Epithelial cell of proximal tubule (primary cell): ENCODE measurements at places on chromosomes 3 and 15. TPM values are rescaled to one million over a fixed set of nuclear protein-coding genes. Genes with fewer than 3 reads are reported as not detected.

Gene PLSCR4
- 0.36 and 0.63 TPM in 2 replicates for total RNA-seq

Gene MYRIP
- total RNA-seq, result 0.12 and 0.29 TPM in 2 replicates

Gene AMT
- total RNA-seq, result 2.3 and 2.5 TPM in 2 replicates

Gene PRSS50
- total RNA-seq, result not detected in 2 replicates

Gene SLC6A11
- not detected in 2 replicates for total RNA-seq

Gene ABI3BP
- 3.6 TPM in 1 of 2 replicates, not detected in the other for total RNA-seq

Gene SLC27A2
- total RNA-seq, result 6.0 and 6.2 TPM in 2 replicates

Gene RAD54L2
- 9.6 and 12.6 TPM in 2 replicates for total RNA-seq

Gene FILIP1L
- total RNA-seq, result 24.1 and 33.4 TPM in 2 replicates

Gene CELSR3
- total RNA-seq, result 0.87 and 2.5 TPM in 2 replicates

Gene GPR160
- 11.0 and 23.9 TPM in 2 replicates for total RNA-seq

Gene CHRM5
- not detected in 2 replicates for total RNA-seq

Gene KNL1
- 23.9 and 31.3 TPM in 2 replicates for total RNA-seq

Gene CFAP91
- total RNA-seq, result 2.1 and 2.2 TPM in 2 replicates

Gene SAXO2
- 0.12 and 2.2 TPM in 2 replicates for total RNA-seq

Gene CCDC39
- total RNA-seq, result not detected in 2 replicates

Gene RHOV
- total RNA-seq, result 1.7 and 3.1 TPM in 2 replicates

Gene GP9
- not detected in 2 replicates for total RNA-seq

Gene GOLGA8A
- 5.8 and 14.3 TPM in 2 replicates for total RNA-seq

Gene PPP2R3A
- 13.2 and 25.9 TPM in 2 replicates for total RNA-seq

Gene ATP10A
- 13.0 and 13.2 TPM in 2 replicates for total RNA-seq

Gene OR5K2
- not detected in 2 replicates for total RNA-seq

Gene FBXW12
- 0.23 TPM in 1 of 2 replicates, not detected in the other for total RNA-seq

Gene ACOX2
- total RNA-seq, result 0.51 and 1.7 TPM in 2 replicates

Gene LRRC31
- 0.14 TPM in 1 of 2 replicates, not detected in the other for total RNA-seq

Gene PLA2G4B
- 0.65 and 1.2 TPM in 2 replicates for total RNA-seq

Gene KIF23
- total RNA-seq, result 71.5 and 87.9 TPM in 2 replicates

Gene AQP9
- total RNA-seq, result not detected in 2 replicates

Gene TRIM42
- not detected in 2 replicates for total RNA-seq

Gene NEK4
- total RNA-seq, result 13.3 and 22.9 TPM in 2 replicates

Gene DUOXA2
- total RNA-seq, result not detected in 2 replicates

Gene HDC
- total RNA-seq, result not detected in 2 replicates

Gene PLA2G4D
- total RNA-seq, result not detected in 2 replicates

Gene TRIM59
- total RNA-seq, result 33.0 and 49.8 TPM in 2 replicates

Gene MCF2L2
- 0.58 and 0.87 TPM in 2 replicates for total RNA-seq

Gene FANCD2OS
- not detected in 2 replicates for total RNA-seq

Gene MAGEL2
- 0.07 and 0.23 TPM in 2 replicates for total RNA-seq

Gene NECTIN3
- 30.1 and 33.7 TPM in 2 replicates for total RNA-seq

Gene SOX14
- total RNA-seq, result not detected in 2 replicates

Gene MESP2
- 1.1 and 2.5 TPM in 2 replicates for total RNA-seq

Gene SERPINI2
- not detected in 2 replicates for total RNA-seq

Gene MED12L
- 0.12 and 0.80 TPM in 2 replicates for total RNA-seq

Gene LRRFIP2
- 36.8 and 69.6 TPM in 2 replicates for total RNA-seq
